ENCODE measurements at places on chromosomes 7 and 10.
A peak's percentile ranks its signal among the peaks of the same experiment; 100 is the strongest.

DNA sequence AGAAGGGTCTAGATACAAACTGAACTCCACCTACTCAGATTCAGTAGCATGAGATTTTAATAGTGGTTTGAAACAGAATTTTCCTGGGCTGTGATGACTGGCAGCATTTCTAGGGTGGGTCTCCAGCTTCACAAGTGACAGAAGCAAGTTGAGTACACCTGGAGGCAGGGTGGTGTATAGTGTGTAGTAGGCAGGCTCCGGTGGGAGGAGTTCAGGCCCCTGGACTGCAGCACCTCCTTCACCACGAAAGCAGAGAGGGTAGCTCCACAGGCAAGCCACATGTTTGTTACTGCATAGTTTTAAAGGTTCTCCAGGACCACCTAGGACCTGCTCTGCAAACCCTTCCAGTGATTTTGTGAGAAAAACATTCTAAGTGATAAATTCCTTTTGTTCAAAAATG, 347.2 kb downstream of the PARD3 start:
- no peak for DNase-seq

GRCh38 chr10:132383101-132383500, 13.9 kb upstream of the PWWP2B start:
- DNase-seq = no peak

- peak; percentile 73 for DNase-seq
Measured at GRCh38 chr7:83271212-83272099, 108.8 kb upstream of the PCLO start.

DNA sequence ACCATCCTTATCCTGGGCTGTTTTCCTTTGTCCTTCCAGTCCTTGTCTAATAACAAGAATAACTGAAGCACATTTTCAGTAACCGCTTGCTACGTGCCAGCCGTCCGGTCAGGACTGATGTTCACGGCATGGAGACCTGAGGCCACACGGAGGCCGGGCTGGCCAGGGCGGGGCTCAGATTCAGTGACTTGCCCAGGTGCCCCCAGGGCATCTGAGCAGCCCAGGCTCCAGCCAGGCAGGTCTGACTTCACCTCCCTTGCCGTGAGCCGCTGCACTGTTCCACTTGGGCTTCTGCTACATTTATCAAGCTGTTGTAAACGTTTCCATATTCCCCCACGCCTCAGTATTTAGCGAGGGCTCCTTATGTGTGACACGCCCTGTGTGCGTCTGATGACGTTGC, 43.6 kb upstream of the AP5Z1 start:
- no peak for DNase-seq

DNA sequence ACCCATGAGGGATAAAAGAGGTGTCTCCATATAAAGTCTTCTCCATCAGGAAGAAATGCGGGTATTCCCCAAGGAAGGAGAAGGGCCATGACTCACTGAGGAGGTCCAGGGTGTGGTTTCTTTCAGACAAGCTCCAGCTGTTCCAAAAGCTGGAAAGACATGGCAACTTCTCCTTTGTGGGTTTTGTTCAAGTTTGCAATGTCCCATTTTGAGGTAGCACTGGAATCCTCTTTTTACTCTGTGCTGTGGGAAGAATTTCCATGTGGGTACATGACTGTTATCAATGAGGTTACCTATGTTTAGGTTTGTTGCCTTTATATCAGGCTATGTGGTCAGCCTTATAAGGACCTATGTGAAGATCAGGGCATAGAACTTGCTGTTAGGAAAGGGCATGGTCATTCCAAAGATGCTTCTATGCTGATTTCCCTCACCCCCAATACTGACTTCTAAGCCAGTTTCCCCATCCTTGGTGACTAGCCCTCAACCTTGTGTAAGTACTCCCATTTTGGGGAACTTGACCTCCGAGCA, 697.5 kb downstream of the INHBA start:
- DNase-seq = peak; percentile 95

DNA sequence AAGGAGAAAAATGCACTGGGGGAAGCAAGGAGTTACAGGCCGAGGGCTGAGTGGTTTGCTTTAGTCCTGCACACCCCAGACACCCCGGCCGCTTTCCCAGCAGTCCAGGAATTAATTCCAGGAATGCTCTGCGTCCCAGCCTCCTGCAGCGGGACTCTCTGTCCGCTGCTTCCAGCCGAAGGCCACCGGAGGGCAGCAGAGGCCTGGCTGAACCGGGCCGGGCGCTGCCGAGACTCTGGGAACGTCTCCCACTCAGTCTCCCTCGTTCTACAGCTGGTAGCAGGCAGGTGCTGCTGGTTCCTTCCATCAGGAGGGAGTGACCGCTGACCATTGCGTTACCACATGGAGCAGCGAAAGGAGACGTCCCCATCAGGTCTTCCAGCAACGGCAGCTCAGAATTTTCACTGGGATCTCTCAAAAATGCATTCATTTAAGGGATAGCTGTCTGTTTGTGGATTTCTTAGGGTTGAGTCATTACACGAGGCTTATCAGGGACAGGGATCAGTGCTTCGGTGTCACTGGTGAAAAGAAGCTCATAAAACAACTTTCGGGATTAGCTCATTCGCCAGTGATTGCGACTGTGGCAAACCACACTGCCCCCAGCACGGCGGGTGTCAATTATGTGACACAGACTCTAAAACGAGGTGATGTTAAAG, 24.9 kb upstream of the PITRM1 start:
- DNase-seq = peak; percentile 84

- no peak for DNase-seq
Measured at GRCh38 chr10:25564351-25564750, 369.7 kb upstream of the MYO3A start.

DNA sequence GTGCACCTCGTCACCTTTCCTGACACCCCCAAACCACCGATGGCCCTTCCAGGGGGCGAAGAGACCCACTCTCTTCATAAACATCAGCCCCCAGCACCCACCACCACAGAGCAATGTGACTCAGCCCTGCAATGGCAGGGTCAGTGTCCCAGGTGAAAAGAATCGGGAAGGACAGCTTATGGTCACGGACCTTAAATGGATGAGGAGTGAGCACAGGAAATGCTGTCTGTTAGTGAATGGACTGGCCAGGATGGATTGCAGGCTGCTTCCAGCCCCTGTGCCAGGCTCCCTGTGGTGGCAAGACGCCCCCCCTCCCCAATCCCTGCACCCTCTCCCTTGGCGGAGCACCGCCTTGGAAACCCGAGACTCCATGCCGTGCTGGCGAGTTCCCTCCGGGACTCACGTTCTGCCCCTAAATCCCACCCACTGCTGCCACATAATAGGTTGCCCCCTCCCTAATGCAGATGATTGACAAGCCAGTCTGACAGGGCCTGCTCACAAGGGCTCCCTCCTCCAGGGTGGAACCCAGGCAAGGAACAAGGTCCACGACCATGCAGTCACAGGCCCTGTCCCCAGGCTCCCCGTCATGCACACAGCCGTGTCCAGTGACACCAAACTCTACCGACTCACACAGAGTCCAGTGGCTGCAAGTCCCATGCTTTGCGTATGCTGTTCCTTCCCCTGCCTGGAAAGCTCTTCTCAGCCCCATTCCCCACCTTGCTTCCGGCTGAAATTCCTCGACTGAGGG, 7.3 kb downstream of the ASB13 start:
- no peak for DNase-seq

DNA sequence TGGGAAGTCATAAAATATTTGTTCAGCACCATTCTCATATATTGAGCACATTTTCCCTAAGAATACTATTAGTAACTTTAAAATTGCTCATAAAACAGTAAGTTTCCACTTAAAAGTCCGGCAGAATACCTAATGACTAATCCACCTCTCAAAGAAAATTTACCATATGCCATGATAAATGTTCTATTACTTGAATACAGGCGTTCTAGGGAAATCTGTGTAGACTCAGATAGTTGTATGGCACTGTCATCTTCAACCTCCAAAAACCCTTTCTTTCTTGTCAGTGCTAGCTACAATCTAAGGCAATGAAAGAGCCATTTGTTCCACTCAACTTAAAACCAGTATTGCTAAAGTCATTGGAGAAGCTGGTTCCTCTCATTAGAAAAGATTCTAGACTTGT, 7.3 kb downstream of the GPR37 start:
- DNase-seq = peak; percentile 7

DNA sequence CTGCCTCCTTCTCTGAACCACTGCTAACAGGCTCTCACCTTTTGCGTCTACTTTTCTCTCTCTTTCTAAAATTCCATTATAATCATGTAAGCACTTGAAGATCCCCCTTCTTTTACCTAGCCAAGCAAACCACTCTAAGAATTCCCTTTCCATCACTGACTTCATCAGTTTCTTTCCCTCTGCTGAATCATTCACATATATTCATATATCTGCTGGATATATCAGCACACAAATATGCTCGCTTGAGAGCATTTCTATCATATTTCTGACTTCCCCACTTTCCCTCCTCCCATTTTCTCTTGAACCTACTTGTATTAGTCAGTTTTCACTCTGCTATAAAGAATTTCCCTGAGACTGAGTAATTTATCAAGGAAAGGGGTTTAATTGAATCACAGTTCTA, 84.2 kb upstream of the LRRN3 start:
- peak; percentile 89 for DNase-seq

- no peak for DNase-seq
Measured at GRCh38 chr7:151440799-151441445, 981 bp upstream of the CRYGN start.

DNA sequence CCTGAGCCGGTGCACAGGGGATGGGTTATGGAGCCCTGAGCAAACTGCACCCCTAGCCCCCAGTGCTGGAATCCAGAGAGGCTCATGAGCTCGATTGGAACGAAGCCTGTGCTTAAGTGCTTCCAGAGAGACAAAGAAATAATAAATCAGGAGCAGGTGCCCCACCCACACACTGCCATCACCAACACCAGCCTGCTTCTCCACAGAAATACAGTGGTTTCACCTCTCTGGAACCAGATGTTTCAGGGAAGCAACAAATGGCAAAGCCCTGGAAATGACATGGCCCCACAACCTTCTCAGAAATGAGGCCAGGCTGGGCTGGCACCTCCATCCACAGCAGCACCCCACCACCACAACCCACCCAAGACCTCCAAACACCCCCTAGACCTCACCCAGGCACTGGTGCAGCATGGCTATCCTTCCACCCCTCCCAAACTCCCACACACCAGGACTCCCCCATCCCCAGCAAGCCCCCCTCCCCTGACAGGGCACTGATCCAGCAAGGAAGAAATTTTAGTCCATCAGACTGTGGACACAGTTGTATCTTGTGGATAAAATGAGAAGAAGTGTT, 4.1 kb upstream of the SLC18A3 start:
- no peak for DNase-seq

- DNase-seq = no peak
Measured at GRCh38 chr7:81705206-81705605, 64.6 kb downstream of the HGF start.

- peak; percentile 48 for DNase-seq
Measured at GRCh38 chr7:124032369-124033094, at the start of gene TMEM229A. Gene TMEM229A, minus strand, starts transcription at chr7:124033067. Its CDS starts 64 bp downstream, at chr7:124033003.

DNA sequence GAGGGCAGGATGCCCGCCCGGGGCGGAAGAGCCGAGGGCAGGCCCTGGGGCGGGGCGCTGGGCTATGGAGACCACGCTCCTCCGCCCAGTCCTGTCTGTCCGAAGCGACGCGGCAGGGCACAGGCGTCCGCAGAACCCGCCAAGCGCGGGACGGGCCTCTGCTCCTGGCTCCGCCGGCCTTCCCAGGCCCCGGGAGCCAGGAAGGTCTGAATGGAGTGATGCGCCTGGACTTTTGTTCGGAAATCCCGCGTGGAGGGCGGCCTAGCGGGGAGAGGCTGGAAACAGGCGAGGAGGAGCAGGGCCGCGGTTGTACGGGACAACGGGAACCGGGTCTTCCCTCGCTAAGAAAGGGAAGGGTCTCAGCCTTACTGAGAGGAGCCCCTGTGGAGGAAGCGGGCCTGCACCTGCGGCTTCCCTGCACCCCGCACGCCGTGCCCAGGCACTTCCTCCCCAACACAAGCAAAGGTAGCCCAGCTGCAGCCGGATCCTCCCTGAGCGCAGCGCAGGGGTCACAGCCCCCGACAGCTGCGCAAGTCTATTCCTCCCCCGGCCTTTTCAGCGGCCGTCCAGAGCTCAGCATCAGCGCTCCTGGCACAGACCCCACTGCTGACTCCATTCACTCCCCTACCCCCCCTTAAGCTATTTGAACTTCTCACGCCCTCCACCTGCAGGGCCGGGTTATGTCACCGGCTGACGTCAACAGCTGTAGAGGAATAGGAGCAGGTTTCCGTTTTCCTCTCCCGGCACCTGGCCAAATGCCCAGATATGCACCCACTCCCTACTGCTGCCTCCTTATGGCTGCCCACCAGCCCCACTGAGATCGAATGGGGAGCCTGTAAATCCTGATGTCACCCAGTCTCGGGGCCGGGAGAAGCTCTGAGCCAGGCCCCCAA, 143.2 kb upstream of the RET start:
- peak; percentile 0 for DNase-seq

DNA sequence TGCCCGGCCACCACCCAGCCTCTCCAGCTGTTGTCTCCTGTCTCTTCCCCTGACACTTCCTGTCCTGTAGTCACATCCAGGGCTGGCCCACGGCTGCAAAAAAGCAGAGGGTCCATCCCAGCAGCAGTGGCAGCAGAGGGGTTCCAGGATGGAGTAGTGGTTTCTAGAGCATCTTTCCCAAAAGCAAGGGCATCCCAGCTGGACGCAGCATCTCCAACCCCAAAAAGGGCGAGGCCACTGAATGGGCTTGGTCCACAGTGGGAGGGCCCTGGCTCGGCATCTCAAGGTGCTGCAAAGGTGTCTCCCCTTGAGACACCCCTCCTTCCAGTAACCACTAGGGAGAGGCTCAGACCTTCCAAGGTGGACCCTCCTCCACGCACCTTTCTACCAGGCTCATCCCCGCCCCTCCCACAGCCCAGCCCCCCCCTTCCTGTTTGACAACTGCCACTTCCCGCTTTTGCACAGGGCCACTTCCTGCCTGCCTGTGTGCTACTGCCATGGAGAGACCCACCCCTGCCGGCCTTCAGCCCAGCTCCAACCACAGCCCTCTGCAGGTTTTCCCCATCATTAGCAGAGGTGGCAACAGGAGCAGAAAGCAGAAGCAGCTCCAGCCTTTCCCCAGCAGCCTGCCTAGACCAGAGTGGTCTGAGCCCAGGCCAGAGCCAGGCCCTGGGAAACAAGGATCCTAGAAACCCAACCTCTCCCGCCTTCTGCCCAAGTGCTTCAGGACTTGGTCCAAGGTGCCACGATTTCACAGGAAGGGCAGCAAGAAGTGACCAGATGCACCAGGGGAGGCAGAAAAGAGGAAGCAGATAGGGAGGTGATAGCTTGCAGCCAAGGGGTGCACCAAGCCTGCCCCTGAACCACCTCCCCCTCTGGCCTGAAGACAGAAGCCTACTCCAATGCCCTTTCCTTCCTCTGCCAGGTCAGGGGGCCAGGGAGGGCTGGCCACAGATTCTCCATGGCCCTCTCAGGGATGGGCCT, 8.6 kb downstream of the CAMK2G start:
- no peak for DNase-seq

All from fibroblast of lung (primary cell).